ENCODE measurements at places on chromosomes 12 and 14.

DNA sequence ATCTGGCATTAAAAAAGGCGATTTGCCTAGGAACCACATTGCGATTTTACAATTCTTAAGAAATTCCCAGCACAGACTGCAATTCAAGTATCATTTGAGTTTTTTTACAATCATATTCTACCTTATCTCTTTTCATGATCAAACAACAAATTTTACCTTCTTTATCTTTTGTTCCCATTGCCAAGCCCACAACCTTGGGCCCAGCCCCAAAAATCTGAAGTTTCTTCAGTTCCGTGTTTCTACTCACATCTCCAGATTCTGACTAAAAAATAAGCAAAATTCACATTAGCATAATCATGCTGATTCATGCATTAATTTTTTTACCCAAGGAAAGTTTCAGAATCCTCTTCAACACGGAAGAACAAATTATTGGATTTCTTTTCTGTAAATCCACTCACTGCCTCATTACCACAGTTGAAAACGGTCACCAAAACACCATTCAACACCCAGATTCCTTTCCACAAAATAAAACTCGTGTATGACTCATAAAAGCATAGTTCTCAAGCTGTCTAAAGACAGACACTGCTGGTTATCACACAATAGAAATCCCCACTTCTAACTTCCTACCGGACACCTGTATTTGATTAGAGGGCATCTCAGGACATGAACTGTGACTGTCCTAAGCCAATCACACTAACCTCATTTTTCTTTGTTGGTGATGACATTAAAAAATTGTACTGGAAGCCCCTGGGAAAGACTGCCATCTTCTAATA lies 32.7 kb downstream of the KDM5A start:
- peak; percentile 4 for DNase-seq

- no peak for DNase-seq
These were observed 222.5 kb upstream of the GRIP1 start for GRCh38 chr12:66901138-66901932.

- DNase-seq: peak; percentile 68
These were observed 389.6 kb downstream of the LRIG3 start for GRCh38 chr12:58530742-58531062.

DNA sequence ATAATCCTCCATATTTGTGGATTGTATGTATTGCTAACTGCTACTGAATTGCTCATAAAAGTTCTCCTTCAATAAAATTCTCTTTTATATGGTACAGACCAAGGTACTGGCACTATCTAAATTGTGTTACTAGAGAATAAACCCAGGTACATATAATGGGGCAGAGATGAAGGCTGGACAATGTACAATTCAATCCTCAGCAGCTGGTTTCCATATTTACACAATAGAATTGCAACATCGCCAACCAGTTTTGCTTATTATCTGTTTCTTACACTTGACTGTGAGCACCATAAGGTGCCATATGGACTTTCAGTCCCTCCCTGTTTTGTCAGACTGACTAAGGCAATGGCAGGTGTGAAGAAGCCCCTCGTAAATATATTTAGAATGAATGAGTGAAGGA lies 18.1 kb downstream of the KITLG start:
- DNase-seq: no peak

DNA sequence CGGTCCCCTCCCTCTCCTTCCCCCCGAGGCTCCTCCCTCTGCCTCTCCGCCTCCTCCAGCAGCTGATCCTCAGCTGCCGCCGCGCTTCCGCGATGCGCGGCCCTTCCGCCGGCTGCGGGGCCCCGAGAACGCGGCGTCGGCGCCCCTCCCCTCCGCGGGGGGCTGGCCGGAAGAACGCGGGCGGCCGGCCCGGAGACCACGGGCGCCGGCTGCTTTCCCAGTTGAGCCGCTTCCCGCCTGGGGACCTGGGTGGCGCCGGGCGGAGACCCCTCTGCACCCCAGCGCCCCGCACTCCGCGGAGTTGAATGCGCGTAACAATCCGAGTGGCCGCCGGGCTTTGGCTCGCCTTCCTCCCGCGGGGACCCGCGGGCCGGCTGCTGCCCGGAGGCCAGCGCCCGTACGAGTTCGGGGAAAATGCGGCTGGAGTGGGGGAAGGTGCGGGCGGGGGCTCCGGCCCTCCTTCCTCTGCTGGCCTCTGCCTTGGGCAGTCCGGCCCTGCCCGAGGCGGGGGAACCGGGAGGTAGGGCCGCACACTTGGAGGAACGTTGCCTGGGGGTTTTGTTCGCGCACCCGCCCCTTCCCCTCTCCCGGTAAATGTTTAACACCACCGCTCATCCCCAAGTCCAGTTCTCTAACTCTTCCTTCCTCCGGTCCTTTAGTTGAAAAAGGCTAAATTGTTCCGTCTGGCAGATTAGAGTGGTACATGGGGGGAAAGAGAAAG lies 393 bp upstream of the DCAF5 start:
- DNase-seq: peak; percentile 80

DNA sequence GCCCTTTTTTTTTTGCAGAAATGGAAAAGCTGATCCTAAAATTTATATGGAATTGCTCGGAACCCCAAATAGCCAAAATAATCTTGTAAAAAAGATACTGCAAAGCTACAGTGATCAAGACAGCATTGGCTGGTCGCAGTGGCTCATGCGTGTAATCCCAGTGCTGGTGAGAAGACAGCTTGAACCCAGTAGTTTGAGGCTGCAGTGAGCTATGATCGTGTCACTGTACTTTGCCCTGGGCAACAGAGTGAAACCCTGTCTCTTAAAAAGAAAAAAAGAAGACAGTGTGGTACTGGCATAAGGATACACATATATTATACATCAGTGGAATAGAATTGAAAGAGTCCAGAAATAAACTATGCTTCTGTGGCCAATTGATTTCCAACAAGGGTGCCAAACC lies 5.4 kb downstream of the ITGB7 start:
- no peak for DNase-seq

DNA sequence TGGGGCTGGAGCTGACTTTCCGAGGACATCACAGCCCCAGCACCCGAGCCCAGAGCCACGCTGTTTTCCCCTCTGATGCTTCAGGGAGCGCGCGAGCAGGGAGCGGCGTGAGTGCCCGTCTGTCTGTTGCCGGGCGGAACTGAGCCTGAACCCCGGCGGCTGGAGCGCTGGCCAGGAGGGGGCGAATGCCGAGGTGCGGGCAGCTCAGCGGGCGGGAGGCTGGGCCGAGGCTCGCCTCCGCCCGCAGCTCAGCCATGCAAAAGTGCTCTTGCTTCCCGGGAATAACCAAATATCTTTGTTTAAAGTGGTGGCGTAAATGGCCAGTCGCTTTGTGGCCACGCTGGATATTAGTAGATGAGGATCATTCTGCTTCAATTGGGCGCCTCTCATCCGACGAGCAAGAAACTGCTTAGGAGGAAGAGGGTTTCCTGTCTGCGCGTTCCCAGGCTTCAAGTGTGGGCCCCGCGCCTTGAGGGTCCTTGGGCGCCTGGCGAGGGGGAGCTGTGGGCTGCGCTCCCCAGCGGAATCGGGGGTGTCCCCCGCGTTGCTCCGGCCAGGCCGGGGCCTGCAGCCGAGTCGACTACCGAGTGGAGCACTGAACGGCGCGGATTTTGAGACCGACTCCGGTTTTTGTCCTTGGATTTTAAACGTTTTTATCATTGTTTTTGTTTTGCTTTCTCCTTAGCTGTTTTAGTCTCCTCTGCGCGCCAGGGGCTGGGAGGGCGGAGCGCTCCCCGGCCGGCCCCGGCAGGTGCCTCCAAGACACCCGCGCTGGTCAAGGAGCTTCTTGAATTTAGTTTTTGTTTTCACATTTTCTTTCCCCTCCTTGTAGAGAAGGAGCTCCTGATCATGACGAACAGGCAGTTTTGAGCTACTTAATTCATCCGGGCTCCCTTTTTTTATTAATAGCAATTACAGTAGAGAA lies 831 bp upstream of the NKX2-1 start:
- DNase-seq: no peak

GRCh38 chr12:111046896-111047295 lies 126.5 kb upstream of the MYL2 start:
- no peak for DNase-seq

GRCh38 chr12:89101440-89101839 lies 250.9 kb downstream of the DUSP6 start:
- no peak for DNase-seq

- DNase-seq: no peak
These were observed 62.6 kb downstream of the SMUG1 start for GRCh38 chr12:54126029-54126695.

GRCh38 chr14:23300687-23301223 lies 1.9 kb downstream of the PPP1R3E start:
- DNase-seq: no peak

- no peak for DNase-seq
These were observed 163.1 kb downstream of the CALM1 start for GRCh38 chr14:90559811-90560492.

DNA sequence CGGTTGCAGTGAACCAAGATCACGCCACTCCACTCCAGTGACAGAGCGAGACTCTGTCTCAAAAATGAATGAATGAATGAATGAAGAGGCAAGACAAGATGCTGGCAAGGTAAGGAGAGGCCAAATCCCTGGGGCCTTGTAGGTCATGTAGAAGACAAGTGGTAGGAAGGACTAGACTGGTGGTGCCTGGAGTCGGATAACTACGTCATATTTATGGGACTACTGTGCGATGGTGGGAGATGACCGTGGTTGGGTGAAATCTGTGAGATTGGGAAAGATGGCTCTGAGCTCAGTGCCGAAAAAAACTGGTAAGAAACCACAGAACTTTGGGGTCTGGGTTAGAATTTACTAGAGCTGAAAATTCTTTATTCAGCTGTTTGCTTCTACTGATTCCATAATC lies 50.6 kb downstream of the HELB start:
- DNase-seq: no peak

GRCh38 chr14:37673439-37673838 lies 78.0 kb downstream of the TTC6 start:
- DNase-seq: no peak

DNA sequence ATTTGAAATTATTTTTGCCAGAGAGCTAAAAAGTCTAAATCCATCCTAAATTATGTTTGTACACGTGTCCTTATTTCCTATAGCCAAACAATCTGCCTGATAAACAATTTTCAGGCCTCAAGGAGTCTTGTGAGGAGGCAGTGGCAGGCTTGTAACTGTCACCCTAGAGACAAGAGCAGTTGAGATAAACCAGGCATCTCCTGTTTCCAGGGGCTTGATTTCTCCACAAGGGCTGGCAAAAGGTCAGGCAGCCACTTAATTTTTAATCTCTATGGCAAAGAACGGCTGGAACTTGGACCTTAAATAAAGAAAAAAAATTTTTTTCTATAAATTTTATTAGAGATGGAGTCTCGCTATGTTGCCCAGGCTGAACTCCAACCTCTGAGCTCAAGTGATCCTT lies 15.5 kb downstream of the PKP2 start:
- no peak for DNase-seq

DNA sequence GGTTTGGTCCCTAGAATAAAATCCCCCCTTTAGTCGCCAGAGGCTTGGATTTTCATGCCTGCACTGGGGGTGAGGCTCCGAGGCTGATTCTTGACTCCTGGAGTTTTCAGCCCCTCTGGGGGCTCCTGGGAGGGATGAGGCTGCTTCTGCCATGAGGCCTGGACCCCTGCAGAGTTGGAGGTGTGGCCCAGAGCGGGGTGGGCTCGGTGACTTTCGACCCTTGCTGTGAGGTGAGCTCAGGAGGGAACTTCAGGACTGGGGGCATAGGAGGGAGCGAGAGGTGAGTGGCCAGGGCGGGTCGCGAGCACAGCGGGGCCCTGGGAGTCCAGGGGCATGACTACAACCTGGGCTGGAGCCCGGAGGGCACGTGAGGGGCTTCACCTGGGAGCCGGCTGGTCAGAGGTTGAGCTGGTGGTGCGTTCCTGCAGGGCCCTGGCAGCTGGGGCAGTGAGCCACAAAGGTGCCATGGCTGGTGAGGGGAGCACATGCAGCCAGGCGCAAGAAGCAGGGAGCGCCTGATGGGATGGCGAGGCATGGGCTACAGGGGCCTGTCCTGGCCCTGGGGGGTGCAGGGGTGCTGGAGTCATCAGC lies 168.2 kb downstream of the KIF26A start:
- no peak for DNase-seq

DNA sequence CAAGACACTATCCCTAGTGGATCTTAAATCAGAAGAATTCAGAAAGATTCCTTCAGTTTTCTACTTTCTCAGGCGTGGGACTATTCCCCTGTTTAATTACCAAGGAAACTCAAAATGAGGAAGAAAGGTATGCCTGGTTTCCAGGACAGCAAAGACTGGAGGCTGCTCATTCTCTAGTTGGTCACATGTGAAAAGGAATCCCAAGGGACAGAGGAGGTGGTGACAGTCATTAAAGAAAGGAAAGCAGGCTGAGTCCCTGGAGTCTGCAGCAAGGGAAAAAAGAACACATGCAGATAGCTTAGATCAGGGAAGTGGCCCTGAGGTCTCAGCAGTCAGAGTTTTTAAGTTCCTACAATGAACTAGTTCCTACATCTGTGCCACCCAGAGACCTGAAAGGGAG lies 165.4 kb upstream of the CCDC198 start:
- no peak for DNase-seq

- no peak for DNase-seq
These were observed 374.6 kb downstream of the MDGA2 start for GRCh38 chr14:47300796-47301195.

DNA sequence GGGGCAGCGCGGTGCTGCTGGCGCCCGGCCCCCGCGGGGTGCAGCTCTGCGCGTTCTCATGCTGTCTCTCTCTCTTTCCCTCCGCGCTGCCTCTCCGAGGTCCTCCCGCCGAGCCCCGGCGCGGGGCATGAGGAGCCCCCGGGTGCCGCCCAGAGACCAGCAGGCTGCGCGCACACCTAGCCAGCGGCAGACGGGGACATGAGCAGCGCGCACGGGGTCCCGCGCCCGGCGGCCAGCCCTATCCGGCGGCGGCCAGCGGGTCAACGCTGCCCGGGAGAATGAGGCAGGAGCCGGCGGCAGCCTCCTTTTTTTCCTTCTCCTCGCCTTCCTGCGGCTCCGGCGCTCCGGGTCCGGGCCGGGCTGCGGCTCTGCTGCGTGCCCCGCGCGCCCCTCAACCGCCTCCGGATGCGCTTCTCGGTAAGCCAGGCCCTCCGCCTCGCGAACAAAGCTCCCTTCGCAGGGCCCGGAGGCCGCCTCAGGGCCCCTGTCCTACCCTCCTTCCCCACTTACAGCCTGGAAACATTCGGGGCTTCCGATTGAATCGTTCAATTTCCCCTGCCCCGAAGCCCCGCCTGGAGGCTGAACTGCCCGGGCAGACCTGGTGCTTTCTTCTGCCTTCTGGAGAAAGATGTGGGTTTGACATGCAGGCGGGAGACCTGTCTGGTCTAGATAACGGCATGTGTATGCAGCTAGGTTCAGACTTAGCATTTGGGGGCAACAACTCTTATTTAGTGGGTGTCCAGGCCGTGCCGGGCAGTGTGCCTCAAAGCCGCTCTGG lies at the start of gene TUNAR:
TUNAR (plus strand) TSS at position 72 of the 778 bp plus-strand sequence.
- no peak for DNase-seq

GRCh38 chr14:105059035-105059924 lies 6.0 kb downstream of the GPR132 start:
- no peak for DNase-seq

Data from fibroblast of skin of left biceps (primary cell).